ENCODE measurements at places on chromosomes 3 and 15. TPM values are rescaled to one million over a fixed set of nuclear protein-coding genes. Genes with fewer than 3 reads are reported as not detected.

GRCh38 chr3:103495186-103495585 lies 1060.4 kb downstream of the ZPLD1 start:
- peaks cover 5% of the 10 kb centered on the region for H3K4me1 ChIP-seq
- no peaks in the 10 kb centered on the region for H3K27me3 ChIP-seq
- DNase-seq: no peak
- no peak overlapping the region for H3K27ac ChIP-seq

Gene ALDH1L1
- total RNA-seq: not detected

- no peak overlapping the region for H3K27ac ChIP-seq
- DNase-seq: no peak
- no peak overlapping the region for H3K4me3 ChIP-seq
- H3K4me1 ChIP-seq: no peaks in the 10 kb centered on the region
- H3K27me3 ChIP-seq: no peaks in the 10 kb centered on the region
- H3K36me3 ChIP-seq: no peaks in the 10 kb centered on the region
Observed at GRCh38 chr3:61936344-61936937, 375.1 kb downstream of the PTPRG start.

Gene CTXN2
- not detected for total RNA-seq

DNA sequence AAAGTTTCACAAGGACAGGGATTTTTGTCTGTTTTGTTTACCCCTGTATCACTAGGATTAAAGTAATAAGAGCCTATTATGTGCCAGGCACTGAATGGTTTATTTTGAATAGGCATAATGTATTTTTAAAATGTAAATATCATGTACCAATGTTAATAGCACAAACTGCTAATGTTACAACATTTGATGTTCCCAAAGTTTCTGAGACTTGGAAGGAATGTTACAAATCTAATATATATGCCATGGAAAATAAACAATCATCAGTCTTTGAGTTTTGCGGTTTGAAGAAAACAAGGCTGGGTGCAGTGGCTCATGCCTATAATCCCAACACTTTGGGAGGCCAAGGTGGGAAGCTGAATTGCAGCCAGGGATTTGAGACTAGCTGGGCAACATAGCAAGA lies 159.4 kb downstream of the CDIN1 start:
- DNase-seq: no peak
- no peaks in the 10 kb centered on the region for H3K27me3 ChIP-seq
- no peaks in the 10 kb centered on the region for H3K36me3 ChIP-seq

DNA sequence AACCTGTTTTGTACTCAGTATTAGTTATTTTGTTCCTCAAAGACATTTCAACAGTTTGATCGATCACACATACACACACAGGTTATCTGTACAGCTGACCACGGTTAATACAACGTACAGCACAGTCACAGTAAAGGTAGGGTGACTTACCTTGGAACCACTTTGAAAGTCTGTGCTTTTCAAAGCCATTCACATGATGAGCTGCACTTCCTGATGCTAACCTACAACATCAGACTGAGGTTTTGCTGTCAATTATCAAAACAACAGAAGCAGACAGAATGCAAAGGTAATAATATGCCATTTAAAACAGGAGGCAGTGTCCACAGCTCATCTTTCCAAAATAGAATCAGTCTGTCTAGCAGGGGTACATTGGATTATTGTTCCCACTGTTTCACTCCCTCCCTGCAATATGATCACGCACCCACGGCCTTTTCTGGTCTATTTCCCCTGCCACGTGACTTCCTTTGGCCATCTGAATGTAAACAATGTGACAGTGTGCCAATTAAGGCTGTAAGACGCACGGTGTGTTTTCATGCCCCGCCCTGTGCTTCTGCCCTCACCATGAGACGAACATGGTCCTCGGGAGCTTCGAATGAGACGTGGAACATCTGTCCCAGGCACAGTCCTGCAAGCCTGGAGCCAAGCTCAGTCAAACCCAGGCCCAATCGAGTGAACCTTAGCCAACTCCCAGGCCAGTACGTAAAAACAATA lies 102.4 kb downstream of the FMN1 start:
- H3K36me3 ChIP-seq: no peaks in the 10 kb centered on the region
- no peak for DNase-seq
- H3K4me3 ChIP-seq: no peak overlapping the region
- peaks cover 10% of the 10 kb centered on the region for H3K4me1 ChIP-seq
- H3K27me3 ChIP-seq: no peaks in the 10 kb centered on the region

Gene C3orf20
- total RNA-seq: not detected

DNA sequence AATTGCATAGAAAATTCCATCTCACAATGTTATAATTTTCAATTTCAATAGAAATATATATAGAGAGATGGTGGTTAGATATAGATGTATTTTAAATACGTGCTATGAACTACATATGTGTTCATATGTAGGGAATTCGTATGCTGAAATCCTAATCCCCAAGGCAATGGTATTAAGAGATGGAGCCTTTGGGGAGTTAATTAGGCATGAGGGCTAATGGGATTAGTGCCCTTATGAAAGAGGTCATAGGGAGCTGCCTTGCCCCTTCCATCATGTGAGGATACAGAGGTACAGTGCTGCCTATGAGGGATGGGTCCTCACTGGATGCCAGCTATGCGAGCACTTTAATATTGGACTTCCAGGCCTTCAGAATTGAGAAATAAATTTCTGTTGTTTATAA lies 79.6 kb upstream of the CCDC54 start:
- H3K36me3 ChIP-seq: no peaks in the 10 kb centered on the region
- no peaks in the 10 kb centered on the region for H3K27me3 ChIP-seq
- no peak overlapping the region for H3K4me3 ChIP-seq
- no peaks in the 10 kb centered on the region for H3K4me1 ChIP-seq

GRCh38 chr3:171811913-171812335 lies 1.6 kb upstream of the PLD1 start:
- H3K4me1 ChIP-seq: peaks cover 20% of the 10 kb centered on the region
- peak; percentile 48 for DNase-seq
- no peaks in the 10 kb centered on the region for H3K36me3 ChIP-seq
- no peaks in the 10 kb centered on the region for H3K27me3 ChIP-seq
- H3K4me3 ChIP-seq: no peak overlapping the region

DNA sequence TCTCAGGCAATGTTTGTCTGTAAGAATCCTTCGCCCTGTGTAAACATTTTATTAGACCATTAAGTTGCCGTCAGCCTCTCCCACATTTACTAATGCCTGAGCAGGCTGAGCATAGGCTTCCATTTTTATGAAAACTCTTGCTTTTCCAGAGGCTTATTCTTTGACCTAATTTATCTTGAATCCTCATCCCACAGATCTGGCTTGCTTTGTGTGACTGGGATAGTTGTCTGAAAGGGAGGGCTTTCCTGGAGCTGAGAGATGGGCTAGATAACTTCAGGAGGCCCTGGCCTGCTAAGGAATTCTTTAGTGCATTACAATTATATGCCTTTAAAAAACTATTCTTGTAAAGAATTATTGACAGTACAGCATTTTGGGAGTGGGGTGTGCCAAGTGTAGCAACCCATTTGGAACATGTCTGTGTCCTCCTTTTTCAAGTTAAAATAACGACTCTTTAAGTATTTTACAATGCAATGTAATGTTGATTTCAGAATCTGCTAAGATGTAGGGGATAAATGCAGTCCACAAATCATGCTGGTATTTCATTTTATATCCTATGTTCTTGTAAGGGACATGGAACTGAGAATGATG lies 52.4 kb downstream of the EEFSEC start:
- H3K36me3 ChIP-seq: no peaks in the 10 kb centered on the region
- H3K4me3 ChIP-seq: no peak overlapping the region
- no peak overlapping the region for H3K27ac ChIP-seq
- DNase-seq: no peak
- H3K4me1 ChIP-seq: no peaks in the 10 kb centered on the region

Gene IL1RAP
- total RNA-seq: 27.3 TPM

DNA sequence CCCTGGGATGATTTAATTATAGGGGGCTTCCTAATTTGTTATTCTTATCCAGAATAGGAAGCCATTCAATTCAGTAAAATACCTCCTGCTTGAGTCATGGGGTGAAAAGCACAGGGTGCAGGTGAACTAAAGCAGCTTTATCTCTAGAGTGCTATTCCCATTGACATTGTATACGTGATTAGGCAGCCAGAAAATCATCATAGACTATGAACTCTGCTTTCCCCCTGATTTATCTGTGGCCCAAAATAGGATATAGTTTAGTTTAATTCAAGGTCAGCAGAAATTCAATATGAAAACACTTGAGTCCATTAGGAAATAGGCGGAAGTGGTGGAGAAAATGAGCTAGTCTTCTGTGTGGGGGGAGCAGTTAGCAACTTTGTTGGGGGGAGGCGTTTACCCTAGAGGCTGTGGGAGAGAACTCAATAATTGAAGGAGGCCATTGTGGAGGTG lies 18.2 kb upstream of the PRKCI start:
- no peak for DNase-seq
- H3K4me3 ChIP-seq: no peak overlapping the region
- no peak overlapping the region for H3K27ac ChIP-seq
- no peaks in the 10 kb centered on the region for H3K4me1 ChIP-seq

DNA sequence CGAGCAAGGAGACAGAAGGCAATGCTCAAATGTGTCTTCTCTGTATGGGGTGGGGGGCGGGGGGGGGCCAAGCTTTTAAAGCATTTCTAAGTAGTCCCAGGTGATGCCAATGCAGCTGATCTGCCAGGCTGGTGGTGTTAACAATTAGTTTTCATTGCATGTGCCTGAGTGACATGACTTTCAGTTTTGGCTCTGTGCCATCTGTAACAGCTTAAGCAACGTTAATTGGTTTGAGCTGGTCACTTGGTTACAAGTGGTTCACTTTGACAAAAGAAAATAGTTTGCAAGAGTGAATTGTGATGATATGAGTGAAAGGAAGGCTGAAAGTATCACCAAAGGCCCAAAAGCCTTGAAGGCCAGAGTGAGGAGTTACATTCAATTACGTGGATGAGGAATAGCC lies 26.4 kb upstream of the LRIG1 start:
- H3K4me1 ChIP-seq: no peaks in the 10 kb centered on the region
- no peaks in the 10 kb centered on the region for H3K27me3 ChIP-seq
- H3K4me3 ChIP-seq: no peak overlapping the region
- H3K27ac ChIP-seq: no peak overlapping the region
- DNase-seq: no peak
- H3K36me3 ChIP-seq: no peaks in the 10 kb centered on the region

- H3K4me3 ChIP-seq: no peak overlapping the region
- H3K4me1 ChIP-seq: peaks cover 5% of the 10 kb centered on the region
- H3K27ac ChIP-seq: no peak overlapping the region
- DNase-seq: no peak
Observed at GRCh38 chr15:76991741-76992645, 2.9 kb upstream of the PSTPIP1 start.

DNA sequence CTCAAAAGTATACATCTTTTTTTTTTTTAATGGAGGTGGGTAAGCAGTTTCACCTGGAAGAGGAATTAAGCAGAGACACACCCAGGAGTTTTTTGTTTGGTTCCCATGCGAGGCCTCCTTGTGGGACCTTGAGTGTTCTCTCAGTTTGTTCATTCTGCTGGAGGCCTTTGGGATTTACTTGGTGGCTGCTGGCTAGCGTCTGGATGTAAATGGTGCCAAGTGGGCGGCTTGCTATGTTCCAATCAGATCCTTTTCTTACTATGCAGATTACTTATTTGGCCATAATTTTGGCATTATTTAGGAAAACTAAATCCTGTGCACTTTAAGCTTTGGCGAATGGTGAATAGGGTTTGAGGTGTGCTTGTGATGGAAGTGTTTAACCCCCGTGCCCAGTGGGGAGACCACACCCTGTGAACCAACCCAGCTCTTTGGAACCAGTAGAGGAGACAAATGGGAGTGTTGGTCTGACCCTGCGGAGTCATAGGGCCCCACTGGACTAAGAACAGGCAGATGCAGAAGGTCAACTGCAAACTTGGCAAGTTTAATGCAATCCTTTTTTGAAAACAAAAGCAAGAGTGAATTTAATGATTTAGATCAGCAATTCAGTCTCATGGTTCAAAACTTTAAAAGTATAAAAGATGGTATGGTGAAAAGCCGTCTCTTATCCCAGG lies 79.4 kb downstream of the EBLN2 start:
- no peak for DNase-seq
- no peaks in the 10 kb centered on the region for H3K36me3 ChIP-seq

DNA sequence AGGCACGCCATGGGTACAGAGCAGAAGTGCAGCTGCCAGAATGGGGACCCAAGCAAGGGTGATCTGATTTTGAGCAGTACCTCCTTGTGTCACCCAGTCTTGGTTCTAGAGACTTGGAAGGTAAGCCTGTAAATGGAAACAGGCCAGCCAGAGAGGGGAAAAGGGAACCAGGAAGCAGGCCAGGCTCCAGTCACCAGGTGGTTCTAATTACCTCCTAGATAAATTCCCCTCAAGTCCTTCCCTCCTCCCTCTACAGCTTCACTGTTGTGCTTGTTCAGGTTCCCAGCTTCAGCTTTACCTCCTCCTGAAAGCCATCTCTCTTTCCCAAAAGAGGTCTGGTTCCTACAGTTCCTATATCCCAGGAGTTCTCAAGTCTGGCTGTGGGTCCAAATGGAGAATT lies 58.8 kb upstream of the SLC7A14 start:
- H3K27ac ChIP-seq: no peak overlapping the region
- DNase-seq: no peak
- H3K27me3 ChIP-seq: peaks cover 2% of the 10 kb centered on the region

- H3K4me3 ChIP-seq: no peak overlapping the region
- H3K4me1 ChIP-seq: peaks cover 10% of the 10 kb centered on the region
- H3K36me3 ChIP-seq: no peaks in the 10 kb centered on the region
- H3K27me3 ChIP-seq: peaks cover 4% of the 10 kb centered on the region
- H3K27ac ChIP-seq: no peak overlapping the region
Observed at GRCh38 chr15:76967067-76967466, 27.9 kb upstream of the PSTPIP1 start.

DNA sequence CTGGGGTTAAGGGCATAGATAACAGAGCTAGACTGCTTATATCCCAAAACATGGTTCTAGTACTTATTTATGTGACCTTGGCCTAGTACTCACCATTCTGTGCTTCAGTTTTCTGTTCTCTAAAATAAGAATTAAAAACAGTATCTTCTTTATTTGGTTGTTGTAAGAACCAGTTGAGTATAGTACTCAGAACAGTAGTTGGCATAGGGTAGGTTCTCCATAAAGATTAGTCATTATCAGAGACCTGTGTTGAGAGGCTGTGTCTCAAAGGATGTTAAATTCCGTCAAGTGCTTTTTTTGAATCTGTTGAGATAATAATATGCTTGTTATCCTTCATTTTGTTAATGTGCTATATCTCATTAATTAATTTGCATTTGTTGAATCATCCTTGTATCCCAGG lies 47.4 kb upstream of the OSTN start:
- H3K4me3 ChIP-seq: no peak overlapping the region
- DNase-seq: no peak
- no peak overlapping the region for H3K27ac ChIP-seq
- no peaks in the 10 kb centered on the region for H3K36me3 ChIP-seq

DNA sequence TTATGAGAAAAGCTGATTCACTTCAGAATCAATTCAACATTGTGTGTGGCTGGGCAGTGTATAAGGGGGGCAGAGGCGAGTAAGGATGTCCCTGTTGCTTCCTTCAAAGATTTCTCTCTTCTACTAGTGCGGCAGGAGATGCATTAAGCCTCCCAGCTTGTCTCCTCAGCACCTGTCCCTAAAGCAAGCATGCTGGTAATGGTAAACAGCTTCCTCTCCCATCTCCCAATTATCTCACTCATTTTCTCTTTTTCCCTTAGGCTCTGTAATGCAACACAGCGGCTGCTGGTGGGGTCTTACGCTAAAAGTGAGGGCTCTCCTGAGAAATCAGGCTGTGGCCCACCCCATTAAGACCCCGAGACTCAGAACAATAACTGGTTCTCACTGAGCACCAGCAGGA lies 306.4 kb upstream of the ROPN1 start:
- no peak overlapping the region for H3K27ac ChIP-seq
- H3K4me3 ChIP-seq: no peak overlapping the region
- H3K27me3 ChIP-seq: no peaks in the 10 kb centered on the region
- H3K4me1 ChIP-seq: peaks cover 16% of the 10 kb centered on the region
- H3K36me3 ChIP-seq: no peaks in the 10 kb centered on the region

Measured in astrocyte (in vitro differentiated cells and primary cell).